ENCODE measurements at places on chromosomes 1 and 21. TPM values are rescaled to one million over a fixed set of nuclear protein-coding genes. Genes with fewer than 3 reads are reported as not detected.

- no peak overlapping the region for H3K4me3 ChIP-seq
- H3K27ac ChIP-seq = no peak overlapping the region
- no peak for DNase-seq
- H3K36me3 ChIP-seq = no peaks in the 10 kb centered on the region
- peaks cover under 1% of the 10 kb centered on the region for H3K4me1 ChIP-seq
Observed at GRCh38 chr1:54377040-54377691, 29.0 kb downstream of the SSBP3 start.

GRCh38 chr1:100178091-100178490 is at the start of gene LRRC39:
TSS of gene LRRC39 (minus strand) at chr1:100178256. CDS start at chr1:100168516, 9,740 bp downstream.
- no peaks in the 10 kb centered on the region for H3K27me3 ChIP-seq
- no peaks in the 10 kb centered on the region for H3K36me3 ChIP-seq
- H3K4me3 ChIP-seq = no peak within 1 kb of the TSS

GRCh38 chr1:25098717-25099116 is 133.6 kb downstream of the SYF2 start:
- no peak for DNase-seq
- H3K27ac ChIP-seq = no peak overlapping the region
- no peaks in the 10 kb centered on the region for H3K36me3 ChIP-seq
- peaks cover 8% of the 10 kb centered on the region for H3K4me1 ChIP-seq
- no peaks in the 10 kb centered on the region for H3K27me3 ChIP-seq
- H3K4me3 ChIP-seq = no peak overlapping the region

GRCh38 chr1:10339815-10340214 is 59.0 kb upstream of the PGD start:
- no peak overlapping the region for H3K27ac ChIP-seq
- H3K4me1 ChIP-seq = no peaks in the 10 kb centered on the region
- H3K27me3 ChIP-seq = no peaks in the 10 kb centered on the region
- no peak for DNase-seq
- H3K4me3 ChIP-seq = no peak overlapping the region

DNA sequence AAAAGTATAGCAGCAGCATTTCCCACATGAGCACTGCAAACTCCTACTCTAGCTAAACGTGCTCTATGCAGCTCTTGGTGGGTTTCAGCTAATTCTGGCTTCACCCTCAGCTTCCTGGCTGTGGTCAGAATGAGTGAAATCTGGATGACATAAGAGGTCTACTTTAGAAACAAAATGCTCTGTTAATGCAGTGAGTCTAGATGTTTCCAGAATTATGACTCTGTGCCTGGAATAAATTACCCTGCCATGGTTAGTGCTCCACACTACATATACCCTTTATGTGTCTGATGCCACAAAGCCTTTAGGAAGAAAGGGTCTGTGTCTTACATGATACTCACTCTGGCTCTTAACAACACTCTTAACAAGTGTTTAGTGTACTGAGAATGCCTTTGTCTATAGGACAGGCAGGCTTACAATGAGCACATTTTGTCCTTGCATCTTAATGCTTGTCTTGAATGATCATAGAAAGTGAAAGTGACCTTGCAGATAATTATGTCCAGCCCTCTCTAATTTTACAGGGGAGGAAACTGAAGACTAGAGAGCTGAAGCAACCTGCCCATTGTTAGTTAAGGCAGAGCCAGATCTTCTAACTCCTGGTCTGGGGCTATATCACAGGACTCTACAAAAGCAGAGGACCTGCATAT is 9.2 kb downstream of the S100A10 start:
- no peak overlapping the region for H3K4me3 ChIP-seq
- H3K36me3 ChIP-seq = peaks cover 22% of the 10 kb centered on the region
- DNase-seq = no peak
- no peaks in the 10 kb centered on the region for H3K27me3 ChIP-seq
- H3K27ac ChIP-seq = peak overlapping the region; percentile 18
- peaks cover 44% of the 10 kb centered on the region for H3K4me1 ChIP-seq

GRCh38 chr1:240441669-240442068 is 170.3 kb downstream of the GREM2 start:
- no peaks in the 10 kb centered on the region for H3K4me1 ChIP-seq
- H3K27me3 ChIP-seq = no peaks in the 10 kb centered on the region
- H3K4me3 ChIP-seq = no peak overlapping the region
- no peak for DNase-seq
- H3K27ac ChIP-seq = no peak overlapping the region
- H3K36me3 ChIP-seq = no peaks in the 10 kb centered on the region

DNA sequence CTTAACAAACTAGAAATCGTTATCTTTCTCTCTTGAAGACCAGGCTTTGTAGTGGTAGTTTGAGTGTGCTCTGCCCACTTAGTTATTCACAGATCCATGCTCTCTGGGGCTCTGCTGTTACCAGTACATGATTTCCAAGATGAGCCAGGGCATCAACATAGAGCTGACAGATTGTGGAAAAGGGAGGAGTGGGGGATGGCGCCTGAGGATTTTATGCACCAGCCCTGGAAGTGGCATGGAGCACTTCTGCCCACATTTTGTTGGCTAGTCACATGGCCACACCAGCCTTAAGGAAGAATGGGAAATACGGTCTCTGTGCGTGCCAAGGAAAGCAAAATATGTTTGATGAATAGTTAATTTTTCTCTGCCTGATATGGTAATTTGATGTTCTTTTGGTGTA is 18.2 kb downstream of the TSNAX start:
- no peaks in the 10 kb centered on the region for H3K4me1 ChIP-seq
- no peak overlapping the region for H3K4me3 ChIP-seq
- no peak for DNase-seq
- no peaks in the 10 kb centered on the region for H3K36me3 ChIP-seq

- no peak for DNase-seq
- H3K27me3 ChIP-seq = no peaks in the 10 kb centered on the region
- H3K27ac ChIP-seq = no peak overlapping the region
- H3K4me3 ChIP-seq = no peak overlapping the region
Observed at GRCh38 chr1:18233176-18233864, 125.7 kb downstream of the IGSF21 start.

DNA sequence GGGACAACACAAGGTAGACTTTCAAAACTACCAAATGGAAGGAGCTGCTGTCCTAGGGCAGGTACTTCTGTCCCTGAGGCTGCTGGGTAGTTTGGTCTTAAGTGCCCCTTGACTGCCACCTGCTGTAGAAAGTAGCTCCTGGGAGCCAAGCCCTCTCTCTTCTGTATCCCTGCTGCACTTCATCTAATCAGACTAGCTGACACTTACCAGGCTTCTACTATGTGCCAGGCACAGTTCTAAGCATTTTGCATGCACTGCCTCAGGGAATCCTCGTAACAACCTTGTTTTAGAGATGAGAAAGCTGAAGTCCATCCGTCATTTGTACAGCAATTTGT is 15.9 kb upstream of the SRSF4 start:
- H3K4me3 ChIP-seq = no peak overlapping the region
- no peaks in the 10 kb centered on the region for H3K27me3 ChIP-seq
- H3K4me1 ChIP-seq = peaks cover 8% of the 10 kb centered on the region
- H3K27ac ChIP-seq = no peak overlapping the region

DNA sequence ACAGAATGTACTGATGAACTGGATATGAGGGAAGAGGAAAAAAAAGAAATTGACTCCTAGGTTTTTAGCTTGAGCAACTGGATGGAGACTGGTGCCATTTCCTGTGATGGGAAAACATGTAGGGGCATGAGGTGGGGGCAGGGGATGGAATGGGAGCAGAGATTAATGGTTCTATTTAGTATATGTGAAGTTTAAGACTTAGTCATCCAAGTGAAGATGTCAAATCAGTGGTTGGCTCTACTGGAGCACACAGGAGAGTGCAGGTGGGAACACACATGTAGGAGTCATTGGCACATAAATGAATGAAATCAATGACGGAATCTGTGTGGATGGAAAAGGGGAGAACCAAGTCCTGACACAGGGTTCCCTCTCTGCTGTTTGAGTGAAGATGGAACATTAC is 224.4 kb upstream of the COA6 start:
- H3K4me1 ChIP-seq = no peaks in the 10 kb centered on the region
- H3K4me3 ChIP-seq = no peak overlapping the region
- H3K27ac ChIP-seq = no peak overlapping the region
- no peaks in the 10 kb centered on the region for H3K36me3 ChIP-seq

DNA sequence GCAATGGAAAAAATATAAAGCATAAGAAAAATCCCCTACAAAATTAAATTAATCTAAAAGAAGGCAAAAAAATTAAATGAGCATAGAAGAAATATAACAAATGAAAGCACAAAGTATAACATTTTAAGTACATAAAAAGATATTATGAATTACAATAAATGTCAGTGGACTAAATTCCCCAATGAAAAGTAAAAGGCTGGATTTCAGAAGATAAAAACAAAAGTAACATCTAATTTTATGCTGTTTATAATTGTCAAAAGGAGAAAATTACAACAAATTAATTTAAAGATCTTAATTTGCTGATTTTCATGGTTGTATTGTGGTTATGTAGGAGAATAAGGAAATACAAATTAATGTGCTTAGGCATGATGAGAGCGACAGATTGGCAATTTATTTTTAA is 92.8 kb downstream of the NGF start:
- H3K27me3 ChIP-seq = no peaks in the 10 kb centered on the region
- H3K4me1 ChIP-seq = peaks cover 3% of the 10 kb centered on the region
- no peak for DNase-seq
- no peak overlapping the region for H3K27ac ChIP-seq
- H3K4me3 ChIP-seq = no peak overlapping the region

DNA sequence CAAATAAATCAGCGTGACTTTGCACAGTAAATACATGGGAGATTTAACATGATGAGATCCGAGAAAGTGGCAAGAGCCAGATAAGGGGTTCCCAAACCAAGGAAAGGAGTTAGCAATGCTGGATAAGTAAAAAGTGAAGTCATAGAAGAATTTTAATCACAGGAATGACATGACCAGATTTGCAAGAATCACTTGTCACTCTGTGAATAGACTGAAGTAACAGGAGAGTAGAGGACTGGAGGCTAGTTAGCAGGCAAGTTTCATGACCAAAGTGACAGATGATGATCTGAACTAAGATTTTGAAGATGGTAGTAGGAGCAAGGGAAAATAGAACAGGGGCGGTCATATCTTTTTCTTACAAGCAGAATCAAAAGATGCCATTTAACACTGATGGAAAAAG is 8.4 kb downstream of the CFH start:
- H3K4me3 ChIP-seq = peak overlapping the region; percentile 45
- H3K27ac ChIP-seq = no peak overlapping the region
- H3K27me3 ChIP-seq = no peaks in the 10 kb centered on the region
- no peak for DNase-seq
- H3K4me1 ChIP-seq = no peaks in the 10 kb centered on the region

DNA sequence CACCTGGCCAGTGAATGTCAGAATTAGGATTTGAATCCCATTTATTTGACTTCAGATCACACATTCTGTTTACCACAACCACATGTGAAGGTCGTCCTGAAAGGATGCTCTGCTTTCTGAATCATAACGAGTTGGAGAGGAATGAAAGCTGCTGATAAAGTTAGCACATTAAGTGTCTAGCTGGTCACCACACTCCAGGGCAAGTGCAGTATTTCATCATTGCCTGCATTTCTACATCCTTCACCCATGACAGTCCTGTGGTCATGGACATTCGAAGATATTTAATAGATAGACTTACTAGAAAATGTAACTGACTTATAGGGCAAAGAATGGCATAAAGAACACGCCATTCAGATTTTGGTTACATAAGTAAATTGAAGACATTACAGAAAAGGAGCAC is 52.7 kb upstream of the ST6GALNAC3 start:
- H3K27ac ChIP-seq = no peak overlapping the region
- no peaks in the 10 kb centered on the region for H3K27me3 ChIP-seq
- no peaks in the 10 kb centered on the region for H3K36me3 ChIP-seq
- DNase-seq = no peak
- H3K4me3 ChIP-seq = no peak overlapping the region

- no peaks in the 10 kb centered on the region for H3K36me3 ChIP-seq
- H3K4me3 ChIP-seq = no peak overlapping the region
- no peak for DNase-seq
- H3K27ac ChIP-seq = peak overlapping the region; percentile 86
Observed at GRCh38 chr1:16245476-16246196, 8.7 kb upstream of the CPLANE2 start.

DNA sequence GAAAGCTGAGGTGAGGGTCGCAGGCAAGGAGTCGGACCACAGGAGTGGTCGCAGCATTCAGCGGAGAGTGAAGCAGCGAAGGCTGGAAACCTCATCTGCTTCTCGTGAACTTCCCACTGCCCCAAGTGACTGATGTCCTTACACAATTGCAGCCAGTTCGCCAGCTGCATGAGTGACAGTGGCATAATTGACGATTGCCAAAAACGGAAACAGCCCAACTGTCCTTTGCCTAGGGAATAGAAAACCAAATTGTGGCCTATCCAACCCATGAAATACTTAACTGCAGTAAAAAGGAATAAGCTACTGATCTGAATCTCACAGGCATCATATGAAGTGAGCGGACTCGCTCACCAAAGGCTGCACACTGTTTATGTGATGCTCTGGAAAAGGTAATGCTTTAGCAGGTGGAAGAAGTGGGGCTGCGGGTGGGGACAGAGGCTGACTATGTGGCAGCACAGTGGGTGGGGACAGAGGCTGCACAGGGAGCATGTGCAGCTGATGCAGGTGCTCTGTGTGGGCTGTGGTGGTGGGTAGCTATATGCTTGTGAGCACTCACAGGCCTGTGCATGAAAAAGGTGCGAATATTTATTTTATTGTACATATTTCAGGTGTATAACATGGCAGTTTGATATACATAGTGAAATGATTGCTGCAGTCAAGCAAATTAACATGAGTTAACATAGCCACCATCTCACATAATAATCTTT is 4.2 kb upstream of the NLRP3 start:
- DNase-seq = no peak
- no peaks in the 10 kb centered on the region for H3K36me3 ChIP-seq
- H3K27me3 ChIP-seq = no peaks in the 10 kb centered on the region
- no peak overlapping the region for H3K27ac ChIP-seq
- no peak overlapping the region for H3K4me3 ChIP-seq

- H3K27ac ChIP-seq = no peak overlapping the region
- H3K4me1 ChIP-seq = peaks cover 3% of the 10 kb centered on the region
- DNase-seq = no peak
- H3K36me3 ChIP-seq = no peaks in the 10 kb centered on the region
- H3K27me3 ChIP-seq = no peaks in the 10 kb centered on the region
Observed at GRCh38 chr1:43238991-43239469, 30.8 kb upstream of the TMEM125 start.

DNA sequence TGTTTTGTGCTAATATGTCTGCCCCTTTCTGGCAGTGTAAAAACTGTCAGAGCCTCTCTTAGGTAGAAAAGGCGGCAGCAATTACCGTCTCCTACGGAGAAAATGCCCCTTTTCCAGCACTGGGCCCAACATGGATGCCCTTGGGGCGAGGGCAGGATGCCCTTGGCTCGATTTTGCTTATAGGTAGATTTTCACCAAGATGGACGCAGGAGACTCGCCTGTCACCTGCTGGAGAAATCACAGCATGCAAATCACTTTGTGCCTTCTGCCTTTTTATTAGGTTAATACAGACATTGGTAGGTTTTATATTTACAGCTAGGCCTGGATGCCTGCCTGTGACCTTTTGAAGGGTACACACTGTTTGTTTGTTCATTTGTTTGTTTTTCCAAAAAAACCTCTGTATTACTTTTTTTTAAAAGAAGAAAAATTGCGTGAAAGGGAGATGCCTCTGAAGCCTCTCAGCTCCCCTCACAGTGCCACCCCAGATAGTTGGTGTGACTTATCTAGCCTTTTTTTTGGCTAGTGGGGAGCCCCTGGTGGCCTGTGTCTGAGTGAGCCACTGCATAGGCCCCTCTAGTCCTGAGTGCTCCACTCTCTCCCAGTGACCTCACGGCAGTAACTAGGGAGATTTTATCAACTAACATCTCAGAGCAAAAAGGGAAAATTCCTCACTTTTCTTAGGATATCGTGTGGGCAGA is 2.5 kb downstream of the ATP1B1 start:
- DNase-seq = no peak
- no peaks in the 10 kb centered on the region for H3K27me3 ChIP-seq
- peak overlapping the region; percentile 95 for H3K4me3 ChIP-seq
- H3K36me3 ChIP-seq = no peaks in the 10 kb centered on the region
- peaks cover 89% of the 10 kb centered on the region for H3K4me1 ChIP-seq
- peak overlapping the region; percentile 85 for H3K27ac ChIP-seq

Gene MSH4
- total RNA-seq = 0.38 TPM

Gene CFHR3
- total RNA-seq = not detected

Gene CFHR4
- total RNA-seq = not detected

Gene IFI16
- total RNA-seq = 109 TPM
